ENCODE measurements at places on chromosomes 13 and 19.
A peak's percentile ranks its signal among the peaks of the same experiment; 100 is the strongest.

GRCh38 chr13:99003851-99004471 lies 26.1 kb upstream of the DOCK9 start:
- DNase-seq, result no peak

DNA sequence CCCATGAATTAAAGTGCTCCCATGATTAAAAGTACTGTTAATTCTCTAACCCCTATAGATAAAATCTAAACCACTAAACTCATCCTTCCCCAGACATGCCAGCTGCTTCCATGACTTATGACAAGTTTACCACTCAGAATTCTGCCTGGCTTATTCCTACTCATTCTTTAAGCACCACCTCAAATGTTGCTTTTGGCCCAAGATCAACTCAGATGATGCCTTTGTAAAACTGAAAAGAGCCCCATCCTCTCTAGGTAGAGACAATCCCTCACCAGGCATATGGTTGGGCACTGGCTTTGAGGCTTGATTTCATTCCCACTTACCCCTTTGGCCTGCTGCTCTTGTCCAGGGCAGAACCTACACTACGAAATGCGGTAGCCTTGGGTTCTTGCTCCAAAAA lies 250.0 kb downstream of the DNAJC15 start:
- no peak for DNase-seq

GRCh38 chr13:27857282-27857681 lies 62.5 kb upstream of the PDX1 start:
- DNase-seq, result no peak

DNA sequence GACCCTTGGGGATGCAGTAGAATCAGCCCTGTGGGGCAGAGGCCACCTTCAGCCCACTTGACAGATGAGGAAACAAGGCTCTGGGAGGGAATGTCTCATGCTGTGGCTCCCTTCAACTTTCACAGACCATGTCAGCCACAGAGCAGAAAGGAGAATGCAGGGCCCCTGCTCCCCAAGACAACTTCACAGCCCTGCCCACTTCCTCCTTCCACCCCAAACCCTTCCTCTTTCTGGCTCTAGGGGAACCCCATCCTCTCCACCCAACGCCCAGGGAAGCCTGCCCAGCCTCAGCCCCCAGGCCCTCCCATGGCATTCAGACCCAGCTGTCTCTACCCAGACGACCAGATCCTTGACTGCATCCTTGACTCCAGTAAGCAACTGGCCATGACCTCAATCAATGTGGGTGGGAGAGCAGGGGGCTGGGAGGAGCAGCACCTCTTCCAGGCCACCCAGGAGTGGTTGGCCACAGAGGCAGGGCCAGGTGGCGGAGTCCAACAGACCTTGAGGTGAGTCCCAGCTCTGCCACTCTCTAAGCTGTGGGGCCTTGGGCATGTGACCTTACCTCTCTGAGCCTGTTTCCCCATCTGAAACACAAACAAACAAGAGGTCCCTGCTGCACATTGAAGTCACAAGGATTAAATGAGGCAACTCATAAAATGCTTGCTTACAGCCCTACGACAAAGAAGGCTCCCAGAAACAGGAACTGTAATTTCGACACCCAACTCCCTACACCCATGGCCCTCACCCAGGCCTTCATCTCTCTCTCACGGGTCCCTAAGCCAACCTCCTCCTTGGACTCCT lies 15.8 kb downstream of the DEDD2 start:
- peak; percentile 76 for DNase-seq

DNA sequence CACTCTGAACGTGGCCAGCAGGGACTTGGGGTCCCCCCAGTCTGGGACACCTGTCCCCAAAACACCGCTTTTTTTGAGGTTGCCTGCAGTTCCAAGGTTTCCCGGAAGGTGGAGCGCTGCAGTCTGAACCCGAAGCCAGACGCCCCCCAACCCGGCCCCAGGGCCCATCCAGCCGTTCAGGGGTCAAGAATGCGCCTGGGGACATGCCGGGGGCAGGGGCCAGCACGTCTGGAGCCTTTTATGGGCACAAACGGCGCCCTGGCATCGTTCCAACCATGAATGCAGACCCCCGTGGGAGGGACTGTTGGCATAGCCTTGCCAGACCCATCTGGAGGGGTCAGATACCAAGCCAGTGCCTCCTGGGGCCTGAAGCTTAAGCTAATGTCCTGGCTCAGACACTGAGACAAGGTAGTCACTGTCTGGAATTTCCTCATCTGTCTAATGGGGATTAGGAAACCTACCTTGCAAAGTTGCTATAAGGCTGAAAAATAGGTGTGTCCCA lies 6.9 kb downstream of the S1PR5 start:
- peak; percentile 70 for DNase-seq

DNA sequence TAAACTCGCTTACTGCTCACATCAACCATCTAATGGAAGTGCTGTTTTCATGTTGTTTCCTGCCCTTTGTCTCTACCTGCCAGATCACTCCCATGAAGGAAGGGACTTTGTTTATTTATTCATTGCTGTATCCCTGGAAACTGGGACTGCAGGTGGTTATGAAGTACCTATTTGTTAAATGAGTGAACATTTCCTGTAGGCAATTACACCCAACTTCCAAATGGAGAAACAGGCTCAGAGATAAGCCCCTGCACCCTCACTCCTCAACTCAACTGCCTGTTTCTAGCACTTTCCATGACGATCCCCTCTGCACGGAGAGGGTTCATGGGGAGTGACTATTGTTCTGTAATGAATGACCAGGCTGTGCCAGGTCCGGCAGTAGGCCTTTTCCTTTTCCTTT lies 1.9 kb upstream of the SELENOW start:
- no peak for DNase-seq

DNA sequence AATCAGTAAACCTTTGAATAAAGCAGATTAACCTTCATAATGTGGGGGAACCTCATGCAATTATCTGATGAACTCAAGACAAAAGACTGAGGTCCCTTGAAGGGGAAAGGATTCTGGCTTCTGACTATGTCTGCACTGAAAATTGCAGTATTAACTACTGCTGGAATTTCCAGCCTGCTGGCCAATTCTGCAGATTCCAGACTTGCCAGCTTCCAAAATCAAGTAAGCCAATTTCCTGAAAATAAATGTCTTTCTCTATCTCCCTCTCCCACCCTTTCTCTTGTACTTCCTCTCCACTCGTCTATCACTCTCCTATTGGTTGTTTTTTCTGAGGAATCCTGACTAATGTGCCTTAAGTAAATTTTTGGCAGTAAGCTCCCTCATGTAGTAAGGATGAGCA lies 1479.9 kb upstream of the PRR20A start:
- DNase-seq, result no peak

- DNase-seq, result no peak
Measured at GRCh38 chr19:39695759-39696158, 8.5 kb upstream of the LGALS14 start.

GRCh38 chr19:46824890-46825730 lies 25.5 kb downstream of the AP2S1 start:
- DNase-seq, result peak; percentile 31

All from CD4-positive, alpha-beta T cell treated with Interleukin-10 for 1 hour (primary cell).